ENCODE measurements at places on chromosomes 2 and 18.

DNA sequence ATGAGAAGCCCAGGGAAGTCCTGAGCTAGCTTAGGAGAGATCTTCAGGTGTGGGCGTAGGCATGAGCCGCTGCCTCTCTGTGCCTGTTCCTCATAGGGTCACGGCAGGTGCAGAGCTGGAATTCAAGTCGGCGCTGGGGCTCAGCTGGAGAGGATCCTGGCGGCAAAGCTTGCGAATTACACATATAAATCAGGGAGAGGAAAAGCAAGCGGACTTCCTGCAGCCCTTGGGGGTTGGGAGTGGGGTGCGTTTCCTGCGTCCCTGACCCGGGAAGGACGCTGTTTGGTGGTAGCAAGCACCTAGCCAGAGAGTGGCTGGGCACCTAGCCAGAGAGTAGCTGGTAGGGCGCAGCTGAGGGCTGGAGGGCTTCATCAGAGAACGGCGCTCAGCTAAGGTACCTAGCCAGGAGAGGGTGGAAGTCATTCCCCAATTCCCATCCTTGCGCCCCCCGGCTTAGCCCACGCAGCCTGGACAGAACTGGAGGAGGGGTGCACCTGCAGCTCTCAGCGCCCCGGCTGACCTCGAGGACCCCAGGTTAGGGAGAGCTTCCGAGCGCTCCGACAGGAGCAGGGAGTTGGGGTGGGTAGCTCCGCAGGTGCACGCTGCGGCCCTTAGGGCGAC is 459 bp upstream of the EFR3B start:
- peak; percentile 25 for DNase-seq

DNA sequence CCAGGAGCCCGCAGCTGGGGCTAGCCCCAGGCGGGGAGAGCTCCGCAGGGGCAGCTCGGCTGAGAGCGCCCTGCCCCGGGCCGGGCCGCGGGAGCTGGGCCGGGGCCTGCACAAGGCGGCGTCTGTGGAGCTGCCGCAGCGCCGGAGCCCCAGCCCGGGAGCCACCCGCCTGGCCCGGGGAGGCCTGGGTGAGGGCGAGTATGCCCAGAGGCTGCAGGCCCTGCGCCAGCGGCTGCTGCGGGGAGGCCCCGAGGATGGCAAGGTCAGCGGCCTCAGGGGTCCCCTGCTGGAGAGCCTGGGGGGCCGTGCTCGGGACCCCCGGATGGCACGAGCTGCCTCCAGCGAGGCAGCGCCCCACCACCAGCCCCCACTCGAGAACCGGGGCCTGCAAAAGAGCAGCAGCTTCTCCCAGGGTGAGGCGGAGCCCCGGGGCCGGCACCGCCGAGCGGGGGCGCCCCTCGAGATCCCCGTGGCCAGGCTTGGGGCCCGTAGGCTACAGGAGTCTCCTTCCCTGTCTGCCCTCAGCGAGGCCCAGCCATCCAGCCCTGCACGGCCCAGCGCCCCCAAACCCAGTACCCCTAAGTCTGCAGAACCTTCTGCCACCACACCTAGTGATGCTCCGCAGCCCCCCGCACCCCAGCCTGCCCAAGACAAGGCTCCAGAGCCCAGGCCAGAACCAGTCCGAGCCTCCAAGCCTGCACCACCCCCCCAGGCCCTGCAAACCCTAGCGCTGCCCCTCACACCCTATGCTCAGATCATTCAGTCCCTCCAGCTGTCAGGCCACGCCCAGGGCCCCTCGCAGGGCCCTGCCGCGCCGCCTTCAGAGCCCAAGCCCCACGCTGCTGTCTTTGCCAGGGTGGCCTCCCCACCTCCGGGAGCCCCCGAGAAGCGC is 15.0 kb upstream of the GMPPA start:
- no peak for DNase-seq

GRCh38 chr2:212960336-212960735 is 191.1 kb downstream of the IKZF2 start:
- DNase-seq = no peak

- no peak for DNase-seq
Measured at GRCh38 chr18:44744161-44745121, 63.8 kb downstream of the SETBP1 start.

- no peak for DNase-seq
Measured at GRCh38 chr2:204730603-204731002, 185.3 kb downstream of the PARD3B start.

DNA sequence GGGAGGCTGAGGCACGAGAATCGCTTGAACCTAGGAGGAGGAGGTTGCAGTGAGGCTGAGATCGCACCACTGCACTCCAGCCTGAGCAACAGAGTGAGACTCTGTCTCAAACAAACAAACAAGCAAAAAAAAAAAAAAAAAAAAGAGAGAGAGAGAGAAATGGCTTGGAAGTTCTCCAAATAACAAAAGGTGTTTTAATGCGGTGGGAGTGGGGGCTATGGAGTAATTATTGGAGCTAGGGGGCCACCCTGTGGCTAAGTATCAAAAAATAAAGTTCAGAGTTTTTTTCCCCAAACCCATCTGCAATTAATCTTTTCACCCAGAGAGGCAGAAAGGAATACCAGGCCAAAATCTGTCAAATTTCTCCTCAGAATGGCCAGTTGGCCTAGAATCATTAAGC is 23.0 kb upstream of the CEP68 start:
- peak; percentile 36 for DNase-seq

DNA sequence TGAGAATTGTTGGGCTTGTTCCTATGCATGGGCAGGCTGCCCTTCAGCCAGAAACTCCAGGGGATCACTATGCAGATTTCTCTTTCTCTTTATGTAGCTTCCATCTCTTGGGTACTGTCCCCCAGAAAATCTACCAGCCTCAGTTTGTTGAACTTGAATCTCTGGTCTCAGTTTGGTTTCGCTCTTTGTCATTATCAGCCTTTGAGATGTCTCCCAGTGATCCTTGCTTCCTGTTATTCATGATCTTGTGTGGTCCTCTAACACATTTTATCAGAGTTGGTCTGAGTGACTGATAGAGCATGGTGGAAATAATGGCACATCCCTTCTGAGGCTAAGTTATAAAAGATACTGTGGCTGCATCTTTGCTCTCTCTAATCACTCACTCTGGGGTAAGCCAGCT is 7.8 kb downstream of the TMEM87B start:
- DNase-seq = no peak

DNA sequence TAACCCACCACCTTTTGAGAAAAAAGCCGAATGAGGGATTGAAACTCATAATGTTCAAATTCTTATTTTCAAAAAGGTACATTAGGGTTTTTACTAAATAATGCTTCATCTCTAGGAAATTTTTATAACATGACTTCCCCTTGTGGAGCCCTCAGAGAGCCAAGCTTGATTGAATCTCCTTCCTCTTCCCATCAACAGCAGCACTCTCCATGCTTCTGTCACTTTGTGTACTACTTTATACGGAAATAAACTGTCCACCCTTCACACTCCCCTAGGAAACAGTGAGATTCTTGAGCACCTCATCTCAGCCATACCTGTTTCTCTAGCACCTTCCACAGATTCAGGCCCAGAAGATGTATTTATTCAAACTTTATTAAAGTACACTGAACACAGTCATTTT is 51.8 kb downstream of the TFPI start:
- no peak for DNase-seq

DNA sequence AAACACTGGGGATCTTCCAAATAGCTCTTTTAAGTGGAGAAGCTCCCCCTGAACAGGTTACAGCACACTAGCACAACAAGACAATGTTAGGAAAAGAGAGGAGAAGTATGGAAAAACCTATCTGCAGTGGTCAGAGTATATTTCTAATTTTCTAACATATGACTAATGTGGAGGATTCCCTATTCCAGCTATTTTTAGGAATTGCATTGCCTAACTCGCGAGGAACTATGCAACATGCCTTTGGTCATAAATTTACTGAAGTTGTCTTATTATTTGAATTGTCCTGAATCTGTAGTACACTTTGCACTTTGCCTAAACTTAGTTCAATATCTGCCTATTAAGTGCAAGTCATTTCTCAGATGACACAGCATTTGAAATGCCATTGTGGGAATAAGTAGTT is 381.4 kb downstream of the CCDC85A start:
- DNase-seq = no peak

- DNase-seq = no peak
Measured at GRCh38 chr18:58535340-58536201, 93.3 kb downstream of the ALPK2 start.

Data from dermis microvascular lymphatic vessel endothelial cell (primary cell).